HT-29 (cell line): ENCODE measurements at places on chromosomes 3 and 15. TPM values are rescaled to one million over a fixed set of nuclear protein-coding genes. Genes with fewer than 3 reads are reported as not detected.
A peak's percentile ranks its signal among the peaks of the same experiment; 100 is the strongest.

DNA sequence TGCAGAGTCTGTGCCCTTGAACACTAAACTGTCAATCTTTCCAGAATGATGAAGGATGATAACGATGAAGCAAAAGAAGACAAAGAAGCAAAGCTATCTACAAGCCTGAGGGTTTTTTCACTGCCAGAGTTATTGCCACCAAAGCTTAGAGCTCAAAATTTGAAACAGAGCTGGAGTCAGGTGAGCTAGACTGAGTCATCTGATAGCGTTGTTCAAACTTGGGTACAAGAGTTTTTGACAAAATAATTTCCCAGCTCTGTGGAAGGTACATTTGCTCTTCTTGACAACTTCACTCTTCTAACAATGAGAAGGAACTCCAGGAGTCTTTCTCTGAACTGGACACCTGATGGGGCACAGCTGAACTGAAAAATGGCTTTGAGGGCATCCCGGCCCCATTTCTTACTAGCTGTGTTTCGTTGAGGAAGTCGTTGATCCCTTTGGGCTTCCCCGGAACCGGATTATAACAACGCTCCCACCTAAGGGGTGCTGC lies 715 bp downstream of the MCCC1 start:
- peak; percentile 46 for DNase-seq

- peak; percentile 23 for DNase-seq
These were observed 61.8 kb upstream of the MCF2L2 start for GRCh38 chr3:183490211-183490601.

- DNase-seq, result no peak
These were observed 239.9 kb upstream of the NAALADL2 start for GRCh38 chr3:174619239-174619638.

DNA sequence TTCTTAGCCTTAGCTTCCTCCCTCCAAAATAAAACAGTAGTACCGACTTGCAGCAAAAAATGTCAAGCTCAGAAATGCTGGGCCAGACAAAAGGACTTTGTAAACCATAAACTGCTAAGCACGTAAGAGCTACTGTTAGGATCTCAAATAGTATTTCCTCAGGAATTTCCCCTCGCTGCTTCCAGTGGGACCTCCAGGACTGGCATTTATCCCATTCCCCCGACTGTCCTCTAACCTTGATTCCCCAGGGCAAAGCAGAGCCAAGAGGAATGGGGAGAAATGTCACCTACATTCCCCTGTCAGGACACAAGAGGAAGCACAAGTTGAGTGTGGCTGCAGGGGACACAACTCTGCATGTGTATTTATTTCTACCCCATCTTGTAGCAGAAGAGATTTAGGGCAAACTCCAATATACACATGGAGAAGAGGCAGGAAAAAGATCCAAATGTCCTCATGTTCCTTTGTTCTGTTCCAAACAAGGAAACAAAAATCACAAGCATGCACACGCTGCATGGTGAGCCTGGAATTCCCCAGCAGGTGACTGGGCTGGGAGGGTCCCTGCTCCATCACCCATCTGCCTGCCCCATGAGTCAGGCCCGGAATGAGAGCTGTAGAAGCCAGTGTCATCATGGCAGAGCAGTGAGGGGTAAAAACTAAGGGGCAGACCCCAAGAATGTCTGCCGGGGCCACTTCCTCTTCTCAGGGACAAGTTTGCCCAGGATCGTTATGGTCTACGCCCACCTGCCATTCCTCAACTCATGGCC lies 4.2 kb downstream of the STOML1 start:
- no peak for DNase-seq

- no peak for DNase-seq
These were observed 39.9 kb upstream of the MB21D2 start for GRCh38 chr3:192957441-192958021.

- no peak for DNase-seq
These were observed 51.7 kb downstream of the UBP1 start for GRCh38 chr3:33388374-33389100.

- DNase-seq, result no peak
These were observed 363.3 kb downstream of the ULK4 start for GRCh38 chr3:41598402-41599126.

GRCh38 chr15:85910834-85911233 lies 116.1 kb upstream of the KLHL25 start:
- DNase-seq, result no peak

DNA sequence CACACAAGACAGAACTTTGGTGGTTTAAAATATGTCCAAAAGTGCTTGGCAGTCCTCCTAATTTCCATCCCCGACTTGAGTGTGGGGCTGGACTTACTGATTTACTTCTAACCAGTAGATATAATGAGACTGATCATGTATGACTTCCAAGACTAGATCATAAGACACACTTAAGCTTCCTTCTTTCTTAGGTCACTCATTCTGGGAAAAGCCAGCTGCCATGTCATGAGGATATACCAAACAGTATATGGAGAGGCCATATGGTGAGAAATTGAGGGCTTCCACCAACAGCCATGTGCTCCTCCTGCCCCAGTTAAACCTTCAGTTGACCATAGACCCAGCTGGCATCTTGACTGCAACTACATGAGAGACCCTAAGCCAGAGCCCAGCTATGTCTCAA lies 282.8 kb upstream of the PROK2 start:
- no peak for DNase-seq

GRCh38 chr3:141708367-141708766 lies 29.7 kb upstream of the RNF7 start:
- peak; percentile 38 for DNase-seq

GRCh38 chr15:57060799-57061198 lies 142.4 kb downstream of the TCF12 start:
- no peak for DNase-seq

GRCh38 chr15:38320866-38321265 lies 68.2 kb downstream of the SPRED1 start:
- no peak for DNase-seq

WNT7A gene
- total RNA-seq, result not detected in 2 replicates

MYEF2 gene
- total RNA-seq, result 17.9 and 20.5 TPM in 2 replicates

RASGRP1 gene
- total RNA-seq, result 0.08 and 1.3 TPM in 2 replicates

HYAL3 gene
- total RNA-seq, result 8.3 and 12.7 TPM in 2 replicates

CIDEC gene
- 0.61 and 1.5 TPM in 2 replicates for total RNA-seq
